Right renal cortex interstitium (tissue), 3 donors: ENCODE measurements at places on chromosomes 13 and 19.

DNA sequence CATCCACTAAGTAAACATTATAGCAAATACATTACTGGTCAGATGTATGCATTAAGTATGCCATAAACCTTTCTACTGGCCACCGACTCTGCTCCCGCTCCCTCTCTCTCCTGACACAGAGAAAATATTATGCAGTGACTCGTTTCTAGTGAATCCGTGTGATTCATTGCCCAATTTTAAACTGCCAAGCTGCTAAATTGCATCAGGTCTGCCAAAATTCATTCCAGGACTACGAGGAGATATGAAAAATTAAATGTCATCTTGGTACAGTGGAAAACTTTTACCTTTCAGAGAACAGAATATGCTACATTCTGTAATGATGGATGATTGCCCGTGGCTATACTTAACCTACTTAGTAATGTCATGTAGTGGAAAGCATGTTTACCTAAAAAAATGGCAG lies 368.8 kb upstream of the TSHZ3 start:
- no peak for DNase-seq

- no peak for DNase-seq
These were observed 12.0 kb upstream of the ZNF274 start for GRCh38 chr19:58170860-58171259.

GRCh38 chr19:5676772-5677105 lies 3.6 kb downstream of the MICOS13 start:
- no peak for DNase-seq

- DNase-seq, result no peak
These were observed 113.0 kb downstream of the SOX1 start for GRCh38 chr13:112179995-112180394.

GRCh38 chr19:10808937-10809649 lies 26.9 kb downstream of the TMED1 start:
- DNase-seq, result no peak

GRCh38 chr19:5170329-5170745 lies 170.3 kb downstream of the PTPRS start:
- no peak for DNase-seq

GRCh38 chr19:41924151-41925145 lies 3.8 kb downstream of the ERFL start:
- DNase-seq, result no peak

GRCh38 chr13:69474011-69474685 lies 633.5 kb upstream of the ATXN8OS start:
- no peak for DNase-seq

GRCh38 chr13:59839186-59839585 lies 324.5 kb downstream of the DIAPH3 start:
- DNase-seq, result no peak

GRCh38 chr13:105031306-105031705 lies 1504.2 kb downstream of the EFNB2 start:
- no peak for DNase-seq

DNA sequence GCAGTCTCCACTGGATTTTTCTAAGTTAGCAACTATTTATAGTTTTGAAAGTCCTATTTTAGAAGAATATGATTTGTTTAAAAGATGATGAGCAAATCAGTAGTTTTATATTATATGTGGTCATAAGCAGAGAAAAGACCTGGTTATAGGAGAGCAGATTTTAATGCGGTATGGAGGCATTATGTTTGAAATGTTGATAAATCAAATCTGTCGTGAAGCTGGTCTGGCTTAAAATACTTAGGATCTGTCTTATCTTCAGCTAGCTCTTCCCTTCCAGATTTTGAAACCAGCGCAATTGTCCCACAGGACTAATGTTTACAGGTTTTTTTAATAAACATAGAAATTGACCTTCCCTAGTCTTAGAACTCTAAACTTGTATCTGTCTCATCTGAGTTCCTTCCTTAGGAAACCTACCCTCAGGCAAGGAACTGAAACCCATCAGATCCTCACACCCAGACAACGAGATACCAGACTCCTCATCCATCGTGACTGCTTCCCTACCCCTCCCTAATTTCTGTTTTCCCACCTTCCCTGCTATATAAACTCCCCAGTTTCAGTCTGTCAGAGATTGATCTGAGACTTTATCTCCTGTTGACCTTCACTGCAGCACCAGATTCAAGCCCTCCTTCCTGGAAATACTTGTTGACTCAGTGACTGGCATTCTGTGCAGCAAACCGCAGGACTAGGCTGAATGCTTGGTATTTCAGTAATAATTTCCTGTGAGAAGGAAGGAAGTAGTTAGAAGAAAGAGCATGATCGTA lies 37.8 kb upstream of the CXCL17 start:
- no peak for DNase-seq

- no peak for DNase-seq
These were observed 24.5 kb downstream of the UQCRFS1 start for GRCh38 chr19:29188289-29189032.

- no peak for DNase-seq
These were observed 18.2 kb downstream of the LRRC4B start for GRCh38 chr19:50549927-50550593.

GRCh38 chr13:40503011-40503410 lies 163.4 kb downstream of the FOXO1 start:
- DNase-seq, result no peak

DNA sequence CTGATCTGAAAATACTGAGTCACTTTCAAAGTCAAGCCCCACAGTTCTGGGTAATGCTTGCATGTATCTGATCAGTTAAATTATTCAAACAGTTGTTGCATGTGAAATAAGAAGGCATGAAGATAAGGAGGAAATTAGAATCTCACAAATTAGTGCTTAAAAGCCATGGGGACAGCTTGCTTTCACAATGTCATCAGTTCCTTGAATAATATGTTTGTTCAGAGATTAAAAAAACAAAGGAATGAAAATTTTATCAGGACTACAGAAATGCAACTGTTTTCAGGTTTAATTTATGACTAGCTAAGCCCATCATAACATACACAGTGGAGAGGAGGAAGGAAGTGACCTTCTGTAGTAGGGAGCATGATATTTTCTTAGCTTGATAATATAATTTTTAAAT lies 150.1 kb downstream of the OXGR1 start:
- no peak for DNase-seq

GRCh38 chr13:64417581-64417980 lies 2812.6 kb downstream of the PCDH9 start:
- DNase-seq, result no peak

DNA sequence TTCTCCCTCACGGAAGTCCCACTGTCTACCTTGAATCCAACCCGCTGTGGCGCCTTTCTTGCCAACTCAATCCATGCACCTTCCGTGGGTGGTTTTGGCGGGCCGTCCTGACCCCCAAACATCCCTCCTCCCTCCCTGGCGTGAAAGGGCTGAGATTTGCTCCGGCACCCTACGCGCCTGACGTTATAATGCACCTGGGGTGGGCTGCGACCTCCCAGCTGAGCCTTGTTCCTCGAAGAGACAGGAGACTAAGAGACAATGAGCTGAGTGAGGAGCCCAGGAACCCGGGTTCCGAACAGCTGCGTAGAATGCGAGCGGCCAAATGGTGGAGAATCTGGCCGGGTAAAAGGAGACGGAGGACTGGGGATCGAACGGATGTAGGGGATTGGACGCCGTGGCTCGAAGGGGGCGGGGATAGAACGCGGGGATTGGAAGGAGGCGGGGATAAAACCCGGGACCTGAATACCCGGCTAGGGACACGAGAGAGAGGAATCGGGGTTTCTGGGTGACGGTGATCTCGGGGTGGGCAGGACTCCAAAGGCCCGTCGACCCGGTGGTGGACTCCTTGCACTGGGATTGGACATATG lies at the start of gene CPT1C:
CPT1C (plus strand) TSS at position 461 of the 587 bp plus-strand sequence. CDS start 1,137 bp downstream, outside the sequence.
- peak; percentile 44 for DNase-seq

DNA sequence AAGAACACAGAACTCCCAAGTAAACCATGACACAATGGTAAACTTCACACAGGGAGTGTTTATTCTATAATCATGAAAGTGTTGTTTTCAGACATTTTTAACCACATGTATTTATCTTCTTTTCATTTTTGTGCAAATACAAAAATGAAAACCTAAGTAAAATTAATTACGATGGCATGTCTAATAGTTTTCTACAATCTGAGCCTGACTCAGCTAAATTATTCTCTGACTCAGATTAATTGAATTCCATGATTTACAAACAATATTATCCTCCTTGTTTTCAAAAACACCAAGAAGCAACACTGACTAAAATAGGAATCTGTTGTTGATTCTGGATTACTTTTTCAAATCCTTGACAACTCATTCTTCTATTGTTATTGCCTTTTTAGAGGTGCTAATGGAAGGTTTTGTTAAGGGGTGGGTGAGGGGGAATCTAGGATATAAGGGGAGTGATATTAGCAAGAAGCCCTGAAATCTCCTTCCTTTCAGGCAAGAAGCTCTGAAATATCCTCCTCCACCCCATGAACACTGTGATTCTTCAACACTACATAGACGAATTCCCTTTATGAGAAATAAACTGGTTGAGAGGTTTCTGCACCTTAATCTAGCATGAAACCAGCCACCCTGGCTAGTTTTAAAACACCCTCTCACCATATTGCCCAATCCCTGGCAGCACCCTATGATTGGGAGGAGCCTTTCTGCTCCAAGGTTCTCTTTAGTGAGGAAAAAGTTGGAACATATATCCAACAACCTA lies 1057.7 kb upstream of the PCDH20 start:
- DNase-seq, result no peak

- DNase-seq, result no peak
These were observed 12.0 kb downstream of the FPR1 start for GRCh38 chr19:51739466-51740213.

GRCh38 chr13:110685305-110686020 lies 20.5 kb downstream of the CARS2 start:
- no peak for DNase-seq

GRCh38 chr13:25116044-25116443 lies 20.1 kb downstream of the PABPC3 start:
- DNase-seq, result no peak

DNA sequence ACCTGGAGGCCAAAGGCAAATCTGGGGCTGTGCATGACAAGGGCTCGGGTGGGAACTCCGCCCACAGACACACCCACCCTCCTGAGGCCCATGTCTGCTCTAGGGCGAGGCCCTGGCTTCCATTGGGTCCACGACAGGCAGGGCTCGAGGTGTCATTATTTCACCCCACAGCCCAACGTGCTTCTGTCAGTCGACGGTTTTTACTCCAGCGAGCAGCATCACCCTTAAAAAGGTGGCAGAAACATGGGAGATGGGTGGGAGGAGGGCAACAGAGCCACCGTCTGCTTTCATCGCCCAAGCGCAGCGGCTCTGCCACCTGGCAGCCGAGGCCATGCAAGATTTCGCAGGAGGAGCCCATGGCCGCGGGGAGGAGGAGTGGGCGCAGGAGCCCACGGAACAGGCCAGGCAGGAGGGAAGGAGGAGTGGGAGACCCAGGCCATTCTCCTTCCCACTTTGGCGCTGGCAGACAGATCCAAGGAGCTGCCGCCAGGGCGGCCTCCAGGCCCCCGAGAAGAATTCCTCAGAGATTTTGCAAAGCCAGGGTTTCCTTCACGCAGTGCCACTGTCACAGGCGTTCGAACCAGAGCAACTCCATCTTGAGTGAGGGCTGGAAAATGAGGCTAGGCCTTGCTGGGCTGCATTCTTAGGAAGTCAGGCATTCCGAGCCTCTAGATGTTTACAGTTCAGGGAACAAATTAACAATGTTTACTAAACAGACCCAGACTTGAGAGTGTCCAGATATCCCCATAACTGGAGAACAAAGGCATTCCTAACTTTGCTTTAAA lies 49.3 kb upstream of the TUBGCP3 start:
- DNase-seq, result no peak

GRCh38 chr19:47729468-47729798 lies 15.9 kb upstream of the NOP53 start:
- no peak for DNase-seq

DNA sequence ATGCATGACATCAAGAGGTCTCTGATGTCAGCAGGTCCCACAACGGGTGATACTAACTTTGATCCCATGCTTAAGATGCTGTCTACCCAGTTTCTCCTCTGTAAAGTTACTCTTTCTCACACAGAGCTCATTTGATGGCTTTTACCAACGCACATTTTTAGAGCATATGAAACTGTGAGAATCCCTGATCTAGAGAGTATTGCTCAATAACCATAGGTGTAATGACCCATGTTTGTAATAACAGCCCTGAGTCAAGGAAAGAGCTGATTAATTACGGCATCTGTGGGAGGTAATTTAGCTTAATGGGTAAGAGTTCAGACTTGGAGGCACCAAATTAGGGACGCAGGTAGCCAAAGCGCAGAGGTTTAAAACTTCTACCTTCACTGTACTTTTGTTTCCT lies 18.0 kb upstream of the IZUMO2 start:
- DNase-seq, result no peak

GRCh38 chr13:68509734-68510621 lies 1279.8 kb upstream of the PCDH9 start:
- DNase-seq, result no peak

DNA sequence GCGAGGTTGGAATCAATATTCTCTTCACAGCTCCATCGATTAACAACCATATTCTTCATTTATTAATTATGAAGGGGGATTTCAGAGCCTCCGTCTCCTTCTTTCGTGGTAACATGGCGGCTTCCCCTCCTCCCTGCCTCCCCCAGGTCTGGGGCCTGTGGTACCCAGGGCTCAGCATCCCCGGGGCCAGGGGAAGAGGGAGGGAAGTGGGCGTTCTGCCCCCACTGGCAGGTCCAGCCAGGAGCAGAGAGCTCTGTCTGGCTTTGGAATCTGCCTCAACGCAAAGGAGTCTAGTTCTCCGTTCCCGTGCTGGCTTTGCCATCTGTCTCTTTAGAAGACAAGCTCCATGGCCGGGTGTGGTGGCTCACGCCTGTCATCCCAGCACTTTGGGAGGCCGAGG lies 37.8 kb upstream of the ONECUT3 start:
- no peak for DNase-seq

- no peak for DNase-seq
These were observed 24.6 kb upstream of the KLF12 start for GRCh38 chr13:74158571-74159352.

- no peak for DNase-seq
These were observed 16.0 kb upstream of the CCL25 start for GRCh38 chr19:8036434-8037099.

DNA sequence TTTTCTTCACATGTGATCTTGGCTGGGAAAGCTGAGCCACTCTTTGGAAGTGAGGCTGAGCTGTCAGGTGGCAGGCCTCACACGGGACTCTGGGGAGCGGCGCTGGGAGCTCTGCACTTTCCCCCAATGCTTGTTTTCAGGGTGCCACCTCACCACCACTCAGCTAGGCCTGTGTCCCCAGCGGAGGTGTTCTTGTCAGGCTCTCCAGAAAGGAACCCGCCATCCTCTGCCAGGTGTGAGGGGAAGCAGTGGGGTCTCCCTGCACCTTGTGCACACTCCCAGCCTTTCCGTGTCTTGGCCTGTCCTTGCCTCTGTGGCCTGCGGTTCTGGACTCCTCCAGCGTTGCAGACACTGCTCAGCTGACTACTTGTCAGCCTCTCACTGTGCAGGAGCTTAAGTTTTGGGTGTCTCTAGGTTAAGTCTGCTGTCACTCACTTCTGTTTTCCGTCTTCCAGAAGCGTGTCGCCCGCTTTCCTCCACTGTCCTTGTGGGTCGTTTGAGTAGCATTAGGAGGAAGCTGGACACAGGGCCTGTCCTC lies 51.9 kb downstream of the GGACT start:
- no peak for DNase-seq

- DNase-seq, result no peak
These were observed 14.2 kb downstream of the ZNF699 start for GRCh38 chr19:9295411-9295849.

- DNase-seq, result no peak
These were observed 804 bp upstream of the MIER2 start for GRCh38 chr19:345320-345879.
